ENCODE measurements at places on chromosomes 3 and 15.

- no peak for DNase-seq
Measured at GRCh38 chr3:64398476-64398875, 173.2 kb upstream of the PRICKLE2 start.

DNA sequence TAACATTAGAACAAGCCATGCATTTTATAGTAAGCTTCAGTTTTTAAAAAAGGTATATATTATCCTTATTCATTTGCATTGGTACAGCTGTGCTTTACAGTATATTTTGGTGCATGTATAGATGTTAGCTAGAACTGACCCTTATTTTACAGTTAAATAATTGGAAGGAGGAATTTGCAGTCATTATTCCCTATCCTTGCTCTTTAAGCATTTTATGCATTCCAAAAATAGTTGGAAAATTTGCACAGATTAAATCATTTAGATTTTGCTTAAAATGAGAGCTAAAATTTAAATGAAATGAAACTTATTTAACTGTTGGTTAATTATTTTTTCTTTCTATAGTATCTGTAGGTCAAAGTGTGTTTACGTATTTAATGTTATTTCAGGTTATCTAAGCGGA, 667.1 kb downstream of the NAALADL2 start:
- no peak for DNase-seq

- no peak for DNase-seq
Measured at GRCh38 chr15:69064649-69065048, 50.2 kb downstream of the NOX5 start.

DNA sequence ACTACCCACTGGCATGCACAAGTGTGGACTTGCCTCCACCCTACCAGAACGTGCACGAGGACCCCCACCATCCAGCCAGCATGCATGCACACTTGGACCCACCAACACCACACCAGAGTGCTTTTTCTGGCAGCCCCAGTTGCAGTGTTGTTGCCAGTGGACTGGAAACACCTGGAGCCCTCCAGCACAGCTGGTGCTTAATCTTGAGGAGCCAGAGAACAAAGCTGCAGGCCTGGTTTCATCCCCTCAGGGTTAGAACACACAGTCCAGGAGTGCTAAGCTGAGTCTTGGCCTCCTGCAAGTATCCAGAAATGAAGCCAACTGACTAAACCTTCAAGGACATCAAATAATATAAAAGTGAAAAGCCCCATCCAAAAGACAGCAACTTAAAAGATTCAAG, 888.0 kb downstream of the NTRK3 start:
- DNase-seq, result no peak

- no peak for DNase-seq
Measured at GRCh38 chr3:39166932-39167532, 13.6 kb upstream of the CSRNP1 start.
